Hematopoietic multipotent progenitor cell treated with erythropoietin and hydrocortisone succinate and interleukin-3 and kit ligand, for 15 days (in vitro differentiated cells): ENCODE measurements at places on chromosomes 2 and 18.

DNA sequence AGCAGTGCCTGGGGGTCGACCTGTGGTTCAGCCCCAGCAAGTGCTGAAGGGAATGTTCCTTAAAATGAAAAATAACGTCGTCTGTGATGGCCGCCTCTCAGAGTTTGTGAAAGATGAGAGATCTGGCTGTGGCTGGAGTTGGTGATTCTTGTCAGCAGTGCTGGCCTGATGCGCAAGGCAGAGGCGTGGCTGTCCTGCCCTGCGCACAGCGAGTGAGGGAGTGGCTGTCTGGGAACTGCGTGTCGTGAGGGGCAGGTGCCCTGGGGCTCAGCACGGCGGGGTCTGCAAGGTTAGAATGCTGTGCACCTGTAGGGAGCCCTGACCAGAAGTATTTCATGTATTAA, 8.8 kb downstream of the NFATC1 start:
- DNase-seq: no peak

DNA sequence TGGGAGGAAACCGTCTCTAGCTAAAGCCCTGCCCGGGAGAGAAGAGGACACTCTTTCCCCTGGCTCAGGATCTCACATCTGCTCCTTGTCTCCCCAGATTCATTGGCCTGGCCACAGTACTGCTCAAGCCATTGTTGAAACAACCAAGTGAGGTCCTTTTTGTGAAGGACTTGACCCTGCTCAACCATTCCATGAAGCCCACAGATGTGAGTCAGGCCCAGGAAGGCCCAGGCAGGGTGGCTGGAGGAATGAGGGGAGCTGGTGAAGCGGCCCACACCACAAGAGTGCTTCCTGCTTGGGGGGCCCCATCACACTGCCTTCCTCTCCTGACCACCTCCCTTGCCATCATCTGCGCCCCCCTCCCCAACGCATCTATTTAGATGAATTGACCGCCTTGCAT, 5.1 kb downstream of the FER1L5 start:
- no peak for DNase-seq

DNA sequence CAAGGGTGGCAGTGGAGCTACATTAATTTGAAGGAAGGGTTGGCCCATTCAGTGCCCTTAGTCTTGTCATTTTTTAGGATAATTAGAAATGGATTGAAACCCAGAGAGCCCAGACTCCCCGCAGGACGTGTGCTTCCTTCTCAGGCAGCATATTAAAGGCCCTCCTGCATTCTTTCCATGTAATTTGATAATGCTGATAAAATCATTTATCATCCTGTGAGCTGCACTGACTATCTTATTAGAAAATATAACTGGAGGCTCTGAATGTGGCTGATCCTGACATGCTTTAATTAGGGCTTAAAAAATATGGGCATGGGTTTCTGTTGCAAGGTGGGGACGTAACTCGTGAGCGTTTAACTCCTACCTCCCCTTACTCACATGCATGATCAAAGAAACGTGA, 148.1 kb downstream of the ACKR3 start:
- no peak for DNase-seq

DNA sequence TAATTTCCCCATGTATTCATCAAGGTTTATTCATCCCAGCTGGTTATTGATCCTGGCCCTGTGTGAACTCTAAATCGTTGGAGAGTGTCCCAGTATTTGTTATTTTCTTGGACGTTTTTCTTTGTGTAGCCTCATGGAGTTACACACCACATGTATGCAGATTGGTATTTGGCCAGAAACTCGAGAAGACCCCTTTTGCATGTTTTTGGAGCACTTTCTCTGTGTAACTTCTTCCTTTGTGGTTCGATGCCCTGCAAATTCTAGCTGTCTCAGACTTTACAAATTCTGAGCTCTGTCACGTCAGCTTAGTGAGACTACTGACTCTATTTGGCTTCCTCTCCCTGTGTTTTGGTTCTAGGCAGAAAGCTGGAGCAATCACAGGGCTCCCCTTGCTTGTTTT, 198.7 kb downstream of the MCFD2 start:
- DNase-seq: no peak

DNA sequence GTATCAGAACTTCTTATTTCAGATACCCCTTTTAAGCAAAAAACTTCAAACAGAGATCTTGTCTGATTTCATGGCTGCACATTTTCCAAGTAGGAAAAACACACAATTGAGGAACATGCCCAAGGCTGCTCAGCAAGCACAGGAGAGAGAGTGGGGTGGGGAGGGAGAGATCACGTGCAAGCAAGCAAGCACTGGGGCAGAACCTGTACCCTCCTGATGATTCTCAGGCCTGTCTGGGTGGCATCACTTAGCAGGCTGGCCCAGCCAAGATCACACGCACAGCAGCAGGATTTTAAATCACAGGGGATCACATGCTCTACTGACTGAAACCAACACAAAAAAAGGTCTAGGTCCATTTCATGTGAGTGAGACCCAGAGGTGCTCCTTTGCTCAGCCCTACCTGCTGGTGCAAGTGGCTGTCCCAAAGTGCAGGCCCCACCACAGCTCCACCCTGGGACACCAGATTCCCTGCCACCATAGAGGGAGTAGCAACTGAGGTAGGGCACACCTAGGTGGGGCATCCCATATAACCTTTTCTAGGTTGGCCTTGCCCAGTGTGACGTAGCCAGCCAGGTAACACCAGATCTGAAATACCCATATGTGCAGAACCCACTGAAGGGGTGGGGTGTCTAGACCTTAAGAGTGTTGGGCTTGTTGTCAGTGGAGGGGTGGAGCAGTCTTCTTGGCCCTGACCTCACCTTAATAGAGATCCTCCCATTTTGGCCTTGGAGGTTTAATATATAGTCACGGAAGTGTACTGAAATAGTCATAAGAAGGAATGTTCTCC, 1.8 kb upstream of the LYPD6B start:
- no peak for DNase-seq

- no peak for DNase-seq
Measured at GRCh38 chr2:224242561-224242960, 159.3 kb downstream of the FAM124B start.

DNA sequence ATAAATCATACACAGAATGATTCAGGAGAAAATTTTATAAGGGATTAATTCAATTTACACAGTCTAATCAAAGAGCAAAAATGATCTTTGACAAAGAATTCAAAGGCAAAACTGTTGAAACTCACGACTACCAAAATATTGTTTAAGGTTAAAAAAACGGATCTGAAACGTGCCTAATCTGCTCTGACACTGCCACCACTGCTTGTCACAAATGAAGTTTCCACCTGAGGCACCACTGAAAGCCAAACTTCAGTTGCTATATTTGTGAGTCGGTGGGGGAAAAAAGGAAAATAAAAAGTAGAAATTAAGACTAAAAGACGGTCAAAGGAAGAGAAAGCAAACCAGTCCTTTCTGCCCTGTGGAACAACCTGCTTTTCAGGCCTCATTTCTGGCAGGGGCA, 140.6 kb upstream of the DNMT3A start:
- no peak for DNase-seq

- no peak for DNase-seq
Measured at GRCh38 chr18:28161608-28162599, 15.0 kb downstream of the CDH2 start.

DNA sequence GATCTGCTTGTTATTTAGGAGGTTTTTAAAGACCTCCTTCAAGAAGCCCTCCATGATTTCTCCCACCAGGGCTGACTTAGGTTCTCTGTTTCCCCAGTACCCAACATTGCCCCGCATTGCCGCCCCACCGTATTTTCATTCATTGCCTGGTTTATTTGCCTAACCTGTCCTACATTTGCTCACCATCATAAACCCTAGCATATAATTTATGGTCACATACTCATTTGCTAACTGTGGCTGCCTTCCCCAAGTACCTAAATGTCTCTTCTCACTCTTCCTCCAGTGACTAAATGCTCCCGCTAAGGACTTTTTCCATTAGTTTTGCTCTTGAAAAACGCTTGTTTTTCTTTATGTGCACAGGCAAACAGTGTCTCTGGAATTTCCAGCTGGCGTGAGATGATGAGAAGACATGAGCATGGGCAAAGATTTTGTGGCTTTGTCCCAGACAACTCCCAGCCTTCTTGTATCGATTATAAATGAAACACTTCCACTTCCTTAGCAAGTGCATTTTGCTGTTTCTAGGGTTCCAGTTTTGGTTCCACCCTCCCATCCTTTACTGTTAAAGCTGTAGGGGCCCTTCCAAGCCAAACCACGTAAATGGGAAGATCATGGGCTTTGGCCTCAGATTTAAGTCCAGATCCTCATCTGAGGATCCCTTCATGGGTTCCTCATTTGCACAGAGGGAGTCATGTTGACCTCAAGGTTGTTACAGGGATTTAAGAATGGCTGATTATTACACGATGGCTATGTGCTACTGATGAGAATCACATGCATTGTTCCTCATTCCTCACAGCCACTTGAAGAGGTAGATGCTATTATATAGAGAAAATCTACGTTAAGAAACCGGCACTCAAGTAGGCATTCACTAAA, 21.0 kb upstream of the ARMC9 start:
- DNase-seq: no peak

DNA sequence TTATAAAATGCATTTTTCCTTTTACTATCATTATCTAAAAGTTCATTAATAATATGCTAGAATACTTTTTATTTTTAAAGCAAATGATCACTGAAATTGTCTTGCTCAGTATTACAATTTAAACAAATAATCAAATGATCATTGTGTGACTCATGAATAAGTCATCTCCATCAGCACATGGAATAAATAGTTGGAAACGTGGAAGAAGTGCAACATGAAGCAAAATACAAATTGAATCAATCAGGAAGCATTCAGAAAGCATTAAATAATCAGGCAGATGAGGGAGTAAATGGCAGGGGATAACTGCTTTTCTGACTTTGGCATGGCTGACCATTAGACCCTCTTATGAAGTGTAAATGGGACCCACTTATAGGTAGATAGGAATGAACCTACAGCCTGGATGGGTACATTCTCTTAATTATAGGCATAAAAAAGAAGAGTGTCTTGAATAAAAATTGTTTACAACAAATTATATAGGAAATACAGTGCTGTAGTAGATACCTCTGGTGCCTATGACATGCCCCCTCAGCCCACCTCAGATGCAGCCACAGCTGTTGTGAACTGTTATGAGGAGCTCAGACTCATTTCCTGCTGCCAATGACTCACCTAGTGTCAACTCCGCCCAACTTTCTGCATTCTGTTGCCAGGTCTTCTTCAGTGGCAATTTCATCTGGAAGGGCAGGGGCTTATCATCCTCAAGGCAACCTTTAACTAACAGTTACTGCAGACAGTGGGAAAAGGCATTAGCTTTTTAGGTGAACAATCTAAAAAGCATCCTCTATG, 936.0 kb downstream of the TRIB2 start:
- DNase-seq: no peak

DNA sequence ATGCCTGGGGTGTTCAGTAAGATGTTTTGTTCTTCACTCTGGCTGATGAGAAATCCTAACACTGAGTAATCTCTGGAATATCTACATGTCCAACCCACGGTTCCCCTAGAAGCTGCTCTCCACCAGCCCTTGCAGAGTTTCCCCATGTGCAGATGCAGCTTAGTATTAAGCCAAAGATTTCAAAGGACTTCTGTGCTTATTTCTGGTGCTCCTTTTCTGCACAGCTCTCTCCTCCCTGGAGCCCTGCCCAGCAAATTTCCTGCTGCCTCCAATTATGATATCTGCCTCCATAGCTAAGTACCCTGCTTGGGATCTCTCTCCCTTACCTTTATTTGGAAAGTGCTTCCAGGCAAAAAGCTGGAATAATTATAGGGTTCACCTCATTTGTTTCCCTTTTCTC, 949.3 kb downstream of the BCL11A start:
- DNase-seq: no peak

- no peak for DNase-seq
Measured at GRCh38 chr2:211744379-211744778, 794.2 kb downstream of the ERBB4 start.

DNA sequence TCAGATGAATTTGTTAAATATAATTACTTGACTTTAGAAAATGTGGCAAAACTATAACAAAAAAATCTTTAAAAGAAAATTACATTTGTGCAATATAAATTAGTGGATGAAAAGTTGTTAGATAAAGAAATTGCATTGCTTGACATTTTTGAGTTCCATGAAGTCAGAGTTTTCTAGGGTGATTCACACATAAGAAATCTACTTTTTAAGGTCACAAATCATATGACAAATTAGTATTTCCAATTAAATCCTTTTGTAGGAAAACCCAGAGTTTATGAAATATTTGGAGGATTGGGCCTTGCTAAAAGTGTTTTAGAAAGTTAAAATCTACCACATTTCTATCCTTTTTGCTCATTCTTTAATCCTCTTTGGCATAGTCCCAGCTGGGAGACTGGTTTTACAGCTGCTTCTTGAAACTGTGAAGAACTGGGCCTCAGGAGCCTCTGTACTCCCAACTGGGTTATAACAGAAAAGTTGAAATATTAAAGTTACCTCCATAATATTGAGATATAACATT, 289.2 kb downstream of the LRRTM4 start:
- no peak for DNase-seq

DNA sequence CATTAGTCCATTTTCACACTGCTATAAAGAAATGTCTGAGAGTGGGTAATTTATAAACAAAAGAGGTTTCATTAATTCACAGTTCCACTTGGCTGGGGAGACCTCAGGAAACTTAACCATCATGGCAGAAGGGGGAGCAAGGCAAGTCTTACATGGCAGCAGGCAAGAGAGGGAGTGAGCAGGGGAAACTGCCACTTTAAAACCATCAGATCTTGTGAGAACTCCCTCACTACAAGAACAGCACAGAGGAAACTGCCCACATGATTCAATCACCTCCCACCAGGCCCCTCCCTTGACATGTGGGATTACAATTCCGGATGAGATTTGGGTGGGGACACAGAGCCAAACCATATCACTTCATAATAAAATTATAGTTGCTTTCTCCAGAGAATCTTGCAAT, 365.5 kb upstream of the ID2 start:
- no peak for DNase-seq

DNA sequence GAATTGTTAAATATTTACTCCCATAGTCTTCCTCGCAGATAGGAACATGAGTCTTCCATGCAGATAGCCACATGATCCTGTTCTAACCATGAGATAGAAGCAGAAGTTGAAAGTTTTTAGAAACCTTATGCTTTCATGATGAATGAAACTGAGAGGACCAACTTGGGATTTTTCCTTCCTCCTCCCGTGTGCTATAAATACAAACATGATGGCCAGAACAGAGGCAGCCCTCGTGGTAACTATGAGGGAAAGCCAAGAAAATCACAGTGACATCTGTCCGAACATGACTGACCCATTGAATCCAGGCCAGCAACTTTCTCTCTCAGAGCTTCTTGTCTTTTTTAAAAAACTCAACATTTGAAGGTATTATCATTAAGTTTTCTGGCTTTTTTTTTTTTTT, 78.5 kb downstream of the ACAA2 start:
- DNase-seq: no peak
